ENCODE measurements at places on chromosomes 3 and 15.

DNA sequence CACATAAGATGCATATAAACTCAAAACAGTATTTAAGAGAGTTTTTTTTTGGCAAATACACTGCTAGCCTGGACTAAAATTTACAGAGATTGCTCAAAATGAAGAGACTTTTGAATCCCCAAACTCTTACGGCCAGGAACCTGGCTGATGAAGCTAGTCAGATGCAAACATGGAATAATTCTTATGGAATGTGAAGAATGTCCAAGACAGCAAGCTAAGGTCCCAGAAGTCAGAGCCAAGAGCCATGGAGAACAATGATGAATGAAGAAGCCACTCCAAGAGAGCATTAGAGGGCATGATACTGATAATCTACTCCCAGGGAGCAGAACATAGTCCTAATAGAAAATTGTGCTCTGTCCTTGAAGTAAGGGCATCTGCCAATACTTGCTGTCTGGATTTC lies 705.5 kb downstream of the DIPK2A start:
- no peak for DNase-seq

DNA sequence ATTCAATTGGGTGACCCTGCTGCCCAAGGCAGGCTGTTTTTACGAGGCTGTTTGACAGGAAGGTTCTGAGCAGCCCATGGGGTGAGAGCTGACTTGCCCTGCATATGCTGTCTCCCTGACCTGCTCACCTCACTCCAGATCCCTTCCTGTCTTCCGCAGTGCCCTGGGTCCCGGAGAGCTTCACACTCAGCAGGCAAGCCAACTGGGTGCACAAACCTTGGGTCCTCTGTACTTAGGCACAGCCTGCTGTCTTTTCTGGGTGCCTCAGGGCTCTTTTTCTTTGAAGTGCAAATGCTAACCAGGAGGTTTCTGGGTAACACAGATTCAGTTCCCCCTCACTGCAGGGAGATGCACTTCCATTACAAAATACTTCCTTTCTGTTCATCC lies 32.8 kb downstream of the ZXDC start:
- no peak for DNase-seq

DNA sequence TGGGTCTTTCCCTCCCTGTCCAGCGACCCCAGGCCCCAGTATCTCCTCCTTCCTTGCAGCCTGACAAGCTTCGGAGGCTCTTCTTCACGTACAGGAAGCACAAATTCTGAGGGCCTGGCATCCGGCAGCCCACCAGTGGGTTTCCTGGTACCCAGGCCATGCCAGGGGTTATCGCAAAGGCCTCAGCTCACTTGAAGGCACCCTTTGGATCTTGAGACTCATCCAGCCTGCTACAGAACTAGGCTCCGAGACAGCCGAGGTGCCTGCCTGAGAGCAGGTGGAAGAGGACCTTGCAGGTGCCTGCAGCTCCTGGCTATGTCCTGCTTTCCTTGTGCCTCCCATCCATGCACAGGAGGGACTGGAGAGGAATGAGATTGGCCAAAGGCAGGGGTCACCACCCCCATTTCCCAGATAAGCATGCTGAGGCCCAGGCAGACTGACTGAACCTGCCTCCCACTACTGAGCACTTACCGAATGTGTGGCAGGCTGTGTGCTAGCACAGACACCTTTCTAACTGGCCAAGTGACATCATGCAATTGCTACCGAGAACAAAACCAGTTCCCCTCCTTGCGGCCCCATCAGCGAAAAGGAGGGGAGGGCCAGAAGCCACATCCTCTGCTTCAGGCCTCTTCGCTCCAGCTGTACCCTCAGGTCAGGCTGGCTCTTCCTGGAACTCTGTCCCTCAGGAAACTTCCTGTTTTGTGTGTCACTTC lies 11.2 kb downstream of the SH2D7 start:
- peak; percentile 58 for DNase-seq

DNA sequence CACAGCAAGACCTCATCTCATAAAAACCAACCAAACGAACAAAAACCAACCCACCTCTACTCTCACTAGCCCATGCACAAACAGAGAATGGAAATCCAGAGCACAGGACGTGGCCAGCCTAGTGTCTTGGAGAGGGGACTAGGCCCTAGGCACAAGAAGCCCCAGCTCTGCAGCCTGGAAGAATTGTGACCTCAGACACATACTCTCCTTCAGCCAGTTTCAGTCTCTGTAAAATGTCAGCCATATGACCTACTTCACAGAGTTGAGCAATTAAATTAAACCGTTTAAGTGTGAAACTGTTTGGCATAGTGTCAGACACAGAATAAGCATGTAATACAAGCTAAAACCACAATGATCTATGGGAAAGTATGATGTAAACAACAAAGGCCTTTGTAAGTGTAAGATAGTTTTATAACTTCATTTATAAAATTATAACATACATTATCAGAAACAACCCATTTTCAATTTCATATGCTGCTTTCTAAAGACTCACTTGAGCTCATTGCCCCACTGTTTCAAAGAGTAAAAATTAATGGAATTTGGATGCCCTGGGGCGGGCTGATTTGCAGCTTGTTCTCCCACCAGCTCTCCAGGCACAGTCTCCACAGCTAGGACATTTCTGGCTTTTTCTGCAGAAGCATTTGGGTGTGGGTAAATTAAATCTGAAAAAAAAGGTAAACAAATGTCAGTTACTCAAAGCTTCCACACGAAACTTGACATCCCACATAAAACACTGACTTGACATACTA lies 32.9 kb downstream of the TBC1D2B start:
- DNase-seq, result no peak

DNA sequence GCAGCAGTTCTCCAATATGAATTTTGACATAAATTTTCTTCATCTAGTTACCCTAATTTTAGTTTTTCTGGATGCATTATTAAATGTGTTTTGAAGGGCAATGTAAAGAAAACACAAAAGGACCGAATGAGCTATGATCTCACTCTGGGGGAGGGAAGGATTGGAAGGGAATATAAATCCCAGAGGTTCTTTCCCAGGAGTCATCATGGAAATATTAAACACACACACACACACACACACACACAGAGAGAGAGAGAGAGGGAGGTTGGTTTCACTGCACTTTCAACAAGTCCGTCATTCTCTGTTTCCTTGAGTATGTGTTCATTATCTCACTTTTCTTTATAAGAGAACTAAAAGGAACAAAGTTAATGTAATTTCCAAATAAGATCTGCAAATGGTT lies 70.7 kb upstream of the DCBLD2 start:
- DNase-seq, result no peak

DNA sequence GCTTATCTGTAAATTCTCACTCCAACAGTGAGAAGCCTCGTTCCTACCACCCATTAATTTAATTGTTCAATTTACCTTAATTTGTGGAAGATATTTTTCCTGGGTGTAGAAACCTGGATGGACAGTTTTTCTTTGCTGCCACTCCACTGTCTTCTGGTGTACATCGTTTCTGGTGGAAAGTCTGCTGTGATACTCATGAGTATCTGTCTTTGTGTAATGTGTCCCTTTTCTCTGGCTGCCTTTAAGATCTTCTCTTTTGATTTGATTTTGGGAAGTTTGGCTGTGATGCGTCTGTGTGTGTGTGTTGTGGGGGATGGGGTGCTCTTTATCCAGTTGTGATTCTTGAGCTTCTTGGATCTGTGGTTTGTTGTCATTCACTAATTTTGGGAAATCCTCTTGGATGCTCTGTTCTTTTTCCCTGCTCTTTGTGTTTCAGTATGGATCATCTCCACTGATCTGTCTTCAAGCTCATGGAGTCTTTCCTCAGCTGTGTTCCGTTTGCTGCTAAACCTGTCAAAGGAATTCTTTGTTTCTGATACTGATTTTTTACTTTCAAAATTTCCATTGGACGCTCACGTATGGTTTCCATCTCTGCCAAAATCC lies 42.2 kb upstream of the NR2C2 start:
- DNase-seq, result no peak

- no peak for DNase-seq
Measured at GRCh38 chr15:64970698-64971097, 19.0 kb downstream of the SPG21 start.

- no peak for DNase-seq
Measured at GRCh38 chr15:71683411-71684274, 126.7 kb upstream of the NR2E3 start.

- DNase-seq, result no peak
Measured at GRCh38 chr3:114259566-114259965, 22.2 kb upstream of the ZNF80 start.

DNA sequence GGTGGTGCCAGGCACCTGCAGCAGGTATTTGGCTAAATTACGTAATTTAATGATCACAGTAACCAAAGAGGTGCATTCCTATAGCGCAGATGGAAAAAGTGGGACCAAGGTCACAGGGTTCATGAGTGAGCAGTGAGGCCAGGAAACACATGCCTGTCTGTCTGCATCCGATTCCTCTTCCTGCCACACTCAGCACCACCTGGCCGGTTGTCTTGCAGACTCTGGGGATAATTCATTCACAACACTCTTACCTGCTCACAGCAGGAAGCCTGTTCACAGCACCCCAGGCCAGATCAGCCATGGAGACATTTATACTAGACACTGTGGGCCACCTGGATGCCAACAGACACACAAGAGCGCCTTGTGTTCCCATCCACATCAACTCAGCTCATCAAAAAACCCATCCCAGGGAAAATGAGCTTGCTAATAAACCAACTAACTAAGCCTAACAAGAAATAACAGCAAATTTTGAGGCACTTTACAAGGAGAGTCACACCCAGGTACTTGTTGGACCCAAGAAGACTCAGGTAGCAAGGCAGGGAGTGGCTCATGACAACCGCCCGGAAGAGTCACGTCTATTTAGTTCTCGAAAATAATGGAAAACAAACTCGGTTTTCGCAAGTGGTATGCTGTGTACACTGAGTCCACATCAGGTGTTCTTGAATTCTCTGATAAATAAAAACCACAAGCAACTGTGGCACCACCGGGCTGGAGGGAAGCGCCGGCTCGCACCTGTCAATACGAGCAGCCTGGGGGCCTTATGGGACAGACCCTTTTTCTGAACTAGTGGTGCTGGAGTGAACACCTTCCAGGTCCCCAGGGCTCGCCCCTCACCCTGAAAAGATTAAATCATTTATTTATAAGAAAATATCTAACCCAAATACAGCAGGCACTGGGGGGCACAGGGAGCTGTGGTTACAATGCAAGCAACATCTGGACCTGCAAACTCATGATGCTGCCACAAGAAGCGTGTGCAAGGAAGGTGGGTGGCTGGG lies 40.5 kb downstream of the FAM174B start:
- no peak for DNase-seq

- no peak for DNase-seq
Measured at GRCh38 chr3:54713031-54713430, 214.8 kb downstream of the LRTM1 start.

DNA sequence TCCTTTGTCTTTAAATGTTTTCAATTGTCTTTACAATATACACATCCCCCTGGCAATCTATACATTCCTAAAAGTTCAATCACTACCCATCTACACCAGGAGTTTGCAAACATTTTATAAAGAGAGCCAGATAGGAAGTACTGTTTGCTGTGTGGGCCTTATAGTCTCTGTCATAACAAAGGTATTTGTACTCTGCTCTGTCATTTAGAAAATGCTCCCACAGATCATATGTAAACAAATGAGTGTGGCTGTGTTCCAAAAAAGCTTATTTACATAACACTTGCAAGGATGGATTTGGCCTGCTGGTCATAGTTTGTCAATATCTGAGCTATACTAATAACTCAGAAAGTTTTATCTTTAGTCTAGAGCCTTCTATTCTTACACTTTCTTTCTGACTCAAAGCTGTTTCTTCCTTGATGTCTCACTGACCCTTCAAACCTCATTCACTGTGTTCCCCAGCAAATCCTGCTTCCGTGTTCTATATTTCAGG lies 511.9 kb downstream of the GBE1 start:
- DNase-seq, result no peak

GRCh38 chr15:74790080-74790916 lies 8.4 kb downstream of the CSK start:
- DNase-seq, result no peak
